Retina (tissue), 1 donor: ENCODE measurements at places on chromosomes 4 and X.
A peak's percentile ranks its signal among the peaks of the same experiment; 100 is the strongest.

DNA sequence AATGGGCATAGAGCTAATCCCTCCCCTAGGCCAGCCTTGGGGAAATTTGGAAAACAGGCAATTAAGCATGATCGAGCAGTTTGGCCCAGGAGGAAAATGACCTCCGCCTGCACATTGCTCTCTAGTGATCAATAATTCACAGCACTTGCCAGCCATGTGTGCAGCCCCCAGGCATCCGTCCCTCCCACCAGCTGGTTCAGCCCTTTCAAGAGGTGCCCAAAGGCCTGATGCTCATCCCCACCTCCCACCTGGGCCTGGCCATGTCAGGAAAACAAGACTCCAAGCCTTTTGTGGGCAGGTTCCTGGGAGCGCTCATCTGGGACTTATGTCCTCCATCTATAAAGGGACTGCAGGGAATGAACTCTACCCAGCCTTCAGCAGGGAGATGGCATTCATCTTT, 17.5 kb upstream of the PPP2R2C start:
- no peak for DNase-seq

DNA sequence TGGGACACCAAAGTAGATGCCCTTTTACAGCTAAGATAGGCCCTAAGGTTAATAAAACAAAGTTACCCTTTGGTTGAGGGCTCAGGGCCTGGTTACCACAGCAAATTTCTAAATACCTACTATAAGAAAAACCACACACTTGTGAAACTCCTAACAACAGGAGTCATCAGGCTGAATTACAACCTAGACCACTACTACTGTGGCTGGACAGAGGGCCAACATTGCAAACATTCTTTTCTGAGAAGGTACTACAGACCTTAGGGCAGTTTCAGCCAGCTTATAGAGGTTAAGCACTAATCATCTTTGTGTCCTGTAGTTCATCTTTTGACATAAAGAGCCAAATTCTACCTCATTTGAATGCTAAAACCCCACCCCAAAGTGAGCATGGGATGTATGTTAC, 504.0 kb downstream of the RAPGEF2 start:
- no peak for DNase-seq

- peak; percentile 39 for DNase-seq
These were observed 57.2 kb downstream of the FRMPD3 start for GRCh38 chrX:107506596-107507031.

GRCh38 chr4:122876456-122876855, 45.9 kb downstream of the NUDT6 start:
- no peak for DNase-seq

- no peak for DNase-seq
These were observed 93.4 kb upstream of the SHOX start for GRCh38 chrX:537151-537550.

GRCh38 chr4:69523385-69524132, 27.9 kb upstream of the UGT2B4 start:
- no peak for DNase-seq

DNA sequence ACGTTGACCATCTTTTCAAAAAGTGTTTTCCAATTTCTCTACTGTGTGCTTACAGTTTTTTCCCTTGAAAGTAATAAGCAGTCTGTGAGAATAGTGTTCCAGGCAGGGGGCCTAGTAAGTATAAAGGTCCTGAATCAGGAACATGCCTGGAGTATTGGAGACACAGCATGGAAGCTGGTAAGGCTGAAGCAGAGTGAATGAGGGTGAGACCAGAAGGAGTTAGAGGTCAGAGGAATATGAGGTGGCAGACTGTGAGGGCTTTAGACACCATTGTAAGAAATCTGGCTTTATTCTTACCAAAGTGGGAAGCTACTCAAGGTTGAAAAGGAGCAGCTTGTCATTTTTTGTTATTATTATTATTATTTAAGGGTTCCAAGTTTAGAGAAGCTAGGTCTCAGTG, 107.4 kb downstream of the CT47B1 start:
- no peak for DNase-seq

DNA sequence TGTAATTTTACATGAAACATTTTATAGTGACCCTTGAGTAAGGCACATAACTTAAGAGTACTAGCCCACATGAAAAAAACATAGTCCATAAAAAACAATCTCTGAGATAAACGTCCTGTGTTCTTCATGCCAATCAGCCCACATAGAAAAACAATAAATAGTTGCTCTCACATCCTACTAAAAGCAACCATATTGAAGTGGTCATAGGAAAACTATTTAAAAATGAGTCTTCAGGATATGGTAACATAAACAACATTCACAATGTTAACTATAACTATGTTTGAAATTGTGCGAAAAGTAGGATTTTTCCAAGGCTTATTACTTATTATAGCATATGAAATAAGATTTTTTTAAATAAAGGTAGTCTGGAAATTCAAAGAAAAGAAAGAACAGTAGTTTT, 77.1 kb upstream of the EPHA5 start:
- no peak for DNase-seq

DNA sequence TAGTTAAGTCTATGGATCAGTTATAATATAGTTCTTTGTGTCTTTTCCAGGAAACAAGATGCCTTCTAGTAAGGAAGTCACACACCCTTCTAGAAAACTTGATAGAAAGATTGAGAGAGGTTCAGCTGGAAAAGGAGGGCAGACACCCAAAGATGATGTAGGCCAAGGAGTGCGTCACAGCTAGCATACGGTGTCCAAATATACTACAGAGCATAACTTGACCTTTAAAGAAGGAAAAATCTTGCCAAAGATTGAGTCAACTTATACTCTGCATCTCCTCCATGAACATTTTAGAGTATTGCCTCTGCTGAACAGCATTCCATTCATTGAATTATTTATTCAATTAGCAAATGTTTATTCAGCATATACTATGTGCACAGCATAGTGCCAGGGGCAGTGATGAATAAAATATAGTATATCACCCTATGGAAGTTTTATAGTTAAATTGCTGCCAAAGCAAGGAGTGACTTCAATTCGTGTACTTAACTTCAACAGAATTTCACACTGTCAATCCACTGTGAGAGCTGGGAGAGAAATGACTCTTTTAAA, 51.9 kb upstream of the SLC6A14 start:
- DNase-seq: no peak

GRCh38 chr4:39682138-39682537, 15.8 kb upstream of the UBE2K start:
- DNase-seq: no peak

DNA sequence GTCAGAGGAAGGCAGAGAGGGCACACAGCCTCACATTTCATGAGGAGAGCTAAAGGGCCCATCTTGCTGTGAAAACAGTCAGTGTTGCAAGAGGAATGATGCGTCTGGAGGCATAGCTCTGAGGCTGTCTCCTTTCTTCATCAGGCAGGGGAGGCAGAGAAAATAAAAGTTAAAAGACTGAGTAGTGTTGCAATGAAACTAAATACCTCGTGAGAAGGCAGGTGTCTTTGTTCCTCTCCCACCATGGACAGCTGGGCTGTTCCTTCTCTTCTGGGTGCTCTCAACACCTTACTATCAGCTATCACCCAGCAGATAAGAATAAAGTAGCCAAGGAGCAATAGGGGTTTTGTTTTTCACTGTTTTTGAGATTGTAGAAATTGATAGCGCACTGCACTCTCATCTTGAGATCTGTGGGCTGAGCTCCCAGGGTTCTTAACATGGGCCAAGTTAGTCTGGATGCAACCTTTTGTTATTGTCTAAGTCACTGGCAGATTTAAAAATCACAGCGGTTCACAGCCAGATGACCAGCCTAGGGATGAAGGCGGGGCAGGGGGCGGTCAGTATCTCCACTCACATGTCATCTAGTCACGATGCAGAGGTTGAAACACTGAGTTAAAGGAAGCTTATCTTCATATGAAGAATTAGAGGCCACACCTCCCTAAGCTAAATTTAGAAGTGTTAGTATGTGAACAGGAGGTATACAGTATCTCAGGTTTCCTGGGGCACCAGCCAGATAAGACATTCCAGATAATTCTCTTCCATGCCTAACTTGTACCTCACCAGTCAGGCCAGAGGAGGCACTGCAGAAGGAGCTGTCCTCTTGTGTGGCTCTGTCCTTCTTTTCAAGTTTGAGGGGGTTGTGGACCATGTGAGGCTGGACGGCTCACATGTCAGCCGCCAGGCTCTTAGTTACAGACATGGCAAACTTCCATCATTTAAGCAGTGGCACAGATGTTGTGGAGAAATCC, 36.9 kb downstream of the PARM1 start:
- no peak for DNase-seq

GRCh38 chrX:49860867-49861535, 18.3 kb upstream of the USP27X start:
- DNase-seq: no peak

GRCh38 chr4:31592293-31592692, 872.1 kb downstream of the PCDH7 start:
- DNase-seq: no peak

DNA sequence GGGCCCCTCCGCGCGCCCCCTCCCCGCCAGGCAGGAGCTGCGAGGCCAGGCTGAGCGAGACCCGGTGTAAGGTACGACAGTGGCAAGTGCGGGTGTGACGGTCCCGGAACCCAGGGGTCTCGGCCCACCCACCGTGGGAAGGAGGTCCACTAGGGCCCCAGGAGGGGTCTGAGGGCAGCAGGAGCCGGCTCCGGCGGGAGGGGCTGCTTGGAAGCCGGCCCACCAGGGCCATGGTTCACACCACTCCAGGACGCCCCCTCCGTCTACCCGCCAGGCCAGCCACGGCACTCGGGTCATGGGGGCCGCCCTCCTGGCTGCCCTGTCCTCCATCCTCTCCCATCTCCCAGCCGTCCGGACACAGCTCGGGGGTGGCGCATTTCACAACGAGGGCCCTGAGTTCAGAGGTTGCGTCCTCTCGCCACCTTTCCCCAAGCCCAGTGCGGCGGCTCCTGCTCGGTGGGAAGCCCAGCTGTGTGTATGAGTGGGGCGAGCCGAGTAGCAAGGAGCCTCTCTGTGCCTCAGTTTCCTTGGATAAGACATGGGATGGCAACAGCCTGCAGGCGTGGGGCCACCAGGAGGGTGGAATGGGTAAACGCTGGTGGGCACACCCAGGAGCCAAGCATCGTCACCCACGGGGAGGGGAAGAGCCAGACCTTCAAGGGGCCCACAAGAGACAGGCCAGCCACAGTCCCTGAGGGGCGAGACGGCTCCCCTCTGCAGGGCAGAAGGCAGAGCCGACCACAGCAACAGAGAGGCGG, 81.3 kb downstream of the FAM53A start:
- DNase-seq: no peak

- DNase-seq: no peak
These were observed 328.7 kb downstream of the GABRG1 start for GRCh38 chr4:45795135-45795534.

DNA sequence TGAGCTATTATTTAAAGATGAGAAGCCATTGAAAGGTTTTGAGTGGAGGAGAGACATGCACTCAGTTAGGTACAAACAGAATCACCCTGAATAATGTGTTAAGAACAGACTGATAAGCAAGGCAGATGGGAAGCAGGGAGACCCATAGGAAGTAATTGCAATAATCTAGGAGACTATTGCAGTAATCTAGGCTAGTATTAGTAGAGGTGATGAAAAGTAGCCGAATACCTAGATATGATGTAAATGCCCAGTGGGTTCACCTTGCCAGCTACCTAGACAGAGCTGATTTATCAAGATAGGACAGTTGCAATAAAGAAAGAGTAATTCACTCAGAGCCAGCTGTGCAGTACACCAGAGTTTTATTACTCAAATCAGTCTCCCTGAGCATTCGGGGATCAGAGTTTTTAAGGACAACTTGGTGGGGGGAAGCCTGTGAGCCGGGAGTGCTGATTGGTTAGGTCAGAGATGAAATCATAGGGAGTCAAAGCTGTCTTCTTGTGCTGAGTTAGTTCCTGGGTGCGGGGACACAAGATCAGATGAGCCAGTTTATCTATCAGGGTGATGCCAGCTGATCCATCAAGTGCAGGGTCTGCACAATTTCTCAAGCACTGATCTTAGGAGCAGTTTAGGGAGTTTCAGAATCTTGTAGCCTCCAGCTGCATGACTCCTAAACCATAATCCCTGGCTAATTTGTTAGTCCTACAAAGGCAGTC, 427.5 kb downstream of the RPA4 start:
- DNase-seq: no peak

DNA sequence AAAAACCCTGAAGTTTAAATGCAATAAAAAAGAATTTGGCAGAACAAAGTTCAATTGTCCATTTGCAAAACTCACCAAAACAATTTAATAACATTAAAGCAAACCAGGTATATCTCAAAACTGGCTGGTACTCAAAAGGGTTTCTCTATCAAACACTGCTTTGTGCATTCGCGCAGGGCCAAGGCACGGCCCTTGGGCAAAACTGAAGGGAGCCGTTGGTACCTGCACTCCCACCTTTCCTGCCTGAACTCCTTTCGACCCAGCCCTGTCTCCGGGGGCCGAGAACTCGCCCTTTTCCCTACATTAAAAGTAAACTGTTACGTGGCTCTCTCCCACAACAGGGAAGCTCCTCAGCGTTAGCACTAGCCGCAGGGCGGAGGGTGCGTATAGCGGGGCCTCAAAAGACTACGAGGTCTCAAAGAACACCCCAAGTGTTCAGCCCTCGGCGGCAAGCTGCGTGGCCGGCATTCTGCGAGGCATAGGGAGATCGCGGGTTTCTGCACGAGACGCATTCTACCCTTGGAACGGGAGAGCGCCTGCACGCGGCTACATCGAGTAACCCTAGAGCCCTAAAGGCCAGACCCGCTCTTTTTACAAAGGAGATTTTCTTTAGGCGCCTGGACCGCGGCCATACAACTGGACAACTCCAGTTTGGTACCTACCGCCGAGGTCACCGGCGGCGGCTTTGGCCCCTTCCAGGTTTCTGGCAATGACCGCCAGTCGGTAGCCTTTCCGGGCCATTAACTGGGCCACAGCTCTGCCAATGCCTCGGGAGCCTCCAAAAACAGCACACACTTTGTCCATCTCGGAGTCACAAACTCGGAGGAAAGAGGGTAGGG, 550 bp downstream of the CBR4 start:
- DNase-seq: no peak

GRCh38 chr4:87068583-87069021, 133.8 kb downstream of the AFF1 start:
- peak; percentile 44 for DNase-seq

DNA sequence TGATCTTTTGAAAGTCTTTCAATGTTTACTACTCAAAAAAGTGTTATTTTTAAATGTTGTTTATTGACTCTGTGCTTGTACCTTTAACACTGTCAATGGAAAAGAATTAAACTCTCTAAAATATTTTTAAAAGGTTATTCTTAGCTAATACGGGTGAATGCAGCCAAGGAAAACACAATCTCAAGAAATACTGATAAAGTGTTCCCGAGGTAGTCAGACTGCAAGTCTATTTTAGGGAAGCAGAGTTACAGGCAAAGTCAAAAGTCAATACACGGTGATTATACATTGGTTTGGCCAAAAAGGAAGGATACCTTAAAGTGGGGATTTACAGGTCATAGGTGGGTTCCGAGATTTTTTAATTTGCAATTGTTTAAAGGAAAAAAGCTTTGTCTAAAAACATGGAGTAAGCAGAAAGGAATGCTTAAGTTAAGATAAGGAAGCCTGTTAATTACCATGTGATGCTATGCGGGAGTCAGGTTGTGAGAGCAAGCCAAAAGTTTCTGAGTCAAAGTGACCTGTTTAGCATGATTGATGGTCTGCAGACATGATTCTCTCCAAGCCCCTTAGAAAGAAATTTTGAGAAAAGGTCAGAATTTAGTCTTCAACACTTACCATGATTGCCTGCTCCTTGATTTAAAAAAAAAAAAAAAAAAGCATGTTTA, 288.4 kb downstream of the KLHL4 start:
- DNase-seq: no peak
